ENCODE measurements at places on chromosomes 4 and X.

GRCh38 chr4:2937146-2937857 lies 25.9 kb downstream of the NOP14 start:
- DNase-seq = no peak

- DNase-seq = no peak
Observed at GRCh38 chr4:184453365-184454160, 20.8 kb downstream of the IRF2 start.

DNA sequence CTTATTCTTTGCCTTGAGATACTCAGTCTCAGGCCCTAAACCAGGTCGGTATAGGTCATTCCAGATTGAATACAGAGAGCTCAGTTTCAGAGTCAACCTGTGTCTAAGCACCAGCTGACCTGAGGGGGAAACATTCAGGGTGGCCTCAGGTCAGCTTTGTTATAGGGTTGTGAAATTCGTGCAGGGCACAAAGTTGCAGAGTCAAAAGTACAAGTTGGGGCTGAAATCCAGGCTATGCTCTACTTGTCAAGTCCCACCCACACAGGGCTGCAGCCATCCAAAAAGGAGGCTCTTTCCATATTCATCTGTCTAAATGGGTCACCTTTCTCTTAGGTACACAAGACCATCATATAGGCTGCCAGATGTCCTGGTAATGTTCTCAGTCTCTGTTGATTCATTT lies 89.7 kb downstream of the ITIH6 start:
- DNase-seq = no peak

GRCh38 chr4:153204728-153205648 lies 745 bp downstream of the TRIM2 start:
- no peak for DNase-seq

DNA sequence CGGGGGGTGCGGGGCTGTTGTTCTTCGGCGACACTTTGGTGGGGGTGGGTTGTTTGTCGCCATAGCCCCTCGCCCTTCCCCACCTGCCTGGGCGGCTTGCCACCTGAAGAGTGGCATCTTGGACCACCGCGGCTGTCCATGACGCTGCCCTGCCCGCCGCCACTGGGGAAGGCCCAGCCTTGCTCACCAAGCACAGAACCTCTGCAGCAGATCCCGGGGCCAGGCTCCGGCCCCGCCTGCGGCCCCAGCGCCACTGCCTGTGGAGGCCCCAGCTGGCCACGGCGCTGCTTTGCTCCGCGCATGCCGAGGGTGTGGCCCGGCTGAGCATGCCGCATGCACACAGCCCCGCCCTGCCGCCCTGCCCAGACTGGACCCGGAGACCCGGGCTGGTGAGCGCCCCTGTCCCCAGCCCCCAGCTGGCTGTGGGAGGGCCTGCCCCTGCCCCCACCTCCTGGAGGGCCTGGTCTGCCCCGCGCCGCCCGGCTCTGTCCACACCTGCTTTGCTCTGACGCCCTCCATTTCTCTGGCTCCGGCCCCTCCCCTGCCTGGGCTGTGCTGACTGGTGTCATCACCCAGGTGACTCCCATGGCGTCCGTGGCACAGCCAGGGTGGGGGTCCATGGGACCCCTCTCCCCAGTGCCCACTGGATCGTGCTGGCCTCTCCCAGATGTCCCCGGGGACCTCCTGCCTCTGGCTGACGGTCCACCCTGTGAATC lies 5.3 kb downstream of the NAT8L start:
- no peak for DNase-seq

DNA sequence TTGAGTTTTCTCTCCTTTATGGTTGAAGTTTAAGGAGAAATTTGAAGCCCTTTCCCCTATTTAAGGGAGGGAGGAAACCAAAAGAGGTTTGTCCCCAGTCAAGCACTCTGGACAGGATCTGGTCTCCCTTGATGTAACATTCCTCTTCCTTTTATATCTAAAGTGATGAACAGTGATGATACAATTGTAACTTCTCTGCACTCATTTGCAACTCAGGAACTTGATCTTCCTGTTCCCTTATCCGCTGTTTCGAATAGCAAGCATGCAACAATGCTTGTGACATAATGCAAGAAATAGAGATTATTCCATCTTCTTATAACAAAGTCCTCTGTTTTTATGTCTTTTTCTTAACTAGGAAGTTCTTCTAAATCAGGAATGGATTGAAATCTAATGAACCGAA lies 18.3 kb downstream of the ALPK1 start:
- no peak for DNase-seq

- DNase-seq = no peak
Observed at GRCh38 chr4:182489607-182490006, 246.4 kb downstream of the TENM3 start.

DNA sequence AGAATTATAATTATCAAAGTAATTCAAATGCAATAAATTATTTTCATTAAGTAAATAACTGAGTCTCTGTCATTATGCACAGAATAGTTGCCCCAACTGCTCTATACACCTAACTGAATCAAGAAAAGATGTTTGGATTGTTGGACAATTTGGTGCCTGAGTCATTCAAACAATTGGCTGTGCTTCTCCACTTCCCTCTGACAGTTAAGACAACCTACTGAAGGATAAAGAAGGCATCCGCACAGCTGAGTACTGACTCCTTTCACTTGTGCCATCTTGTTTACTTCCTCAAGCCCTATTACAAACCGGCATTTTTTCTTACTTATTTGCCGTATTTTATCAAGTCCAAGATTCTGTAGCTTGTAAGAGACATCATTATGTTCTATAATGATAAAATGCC lies 110.6 kb upstream of the C1QTNF7 start:
- DNase-seq = no peak

DNA sequence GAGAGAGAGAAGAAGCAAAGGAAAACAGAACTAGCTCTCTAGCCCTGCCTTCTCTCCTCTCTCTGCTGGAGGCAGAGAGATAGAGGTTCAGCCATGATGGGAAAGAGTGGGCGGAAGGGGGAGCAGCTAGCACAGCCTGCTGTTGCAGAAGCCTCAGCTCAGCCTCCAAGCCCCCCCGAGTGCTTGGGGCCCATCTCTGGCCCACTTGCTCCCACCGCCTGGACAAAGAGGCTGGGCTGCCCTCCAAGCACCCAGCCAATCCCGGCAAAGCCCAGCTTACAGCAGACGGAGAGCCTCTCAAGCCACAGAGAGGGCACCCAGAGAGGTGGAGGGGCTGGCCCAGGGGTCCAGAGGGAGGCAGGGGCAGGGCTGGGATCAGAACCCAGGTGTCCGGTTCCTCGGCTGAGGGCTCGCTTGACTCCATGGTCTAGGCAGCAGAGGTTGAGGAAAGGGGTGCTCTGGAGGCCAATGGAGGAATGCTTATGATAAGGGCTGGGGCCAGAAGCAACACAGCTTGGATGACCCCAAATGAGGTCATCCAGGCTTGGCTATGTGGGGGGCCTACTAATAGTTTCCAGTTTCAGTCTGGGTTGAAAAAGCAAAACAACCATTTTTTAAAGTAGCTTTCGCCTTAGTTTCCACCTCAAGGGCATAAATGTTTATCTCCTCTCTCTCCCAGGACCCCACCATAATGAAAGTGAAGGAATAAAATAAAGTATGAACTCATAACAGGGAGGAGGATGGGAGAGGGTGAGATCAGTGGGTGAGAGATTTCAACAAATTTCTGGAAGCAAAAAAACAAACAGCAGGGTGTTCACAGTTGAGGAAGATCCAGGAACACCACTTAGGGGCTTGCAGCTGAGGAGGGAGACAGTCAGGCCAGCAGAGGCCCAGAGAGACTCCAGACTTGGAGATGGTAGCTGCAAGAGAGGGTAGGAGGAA lies 24.9 kb upstream of the IQSEC2 start:
- DNase-seq = no peak

DNA sequence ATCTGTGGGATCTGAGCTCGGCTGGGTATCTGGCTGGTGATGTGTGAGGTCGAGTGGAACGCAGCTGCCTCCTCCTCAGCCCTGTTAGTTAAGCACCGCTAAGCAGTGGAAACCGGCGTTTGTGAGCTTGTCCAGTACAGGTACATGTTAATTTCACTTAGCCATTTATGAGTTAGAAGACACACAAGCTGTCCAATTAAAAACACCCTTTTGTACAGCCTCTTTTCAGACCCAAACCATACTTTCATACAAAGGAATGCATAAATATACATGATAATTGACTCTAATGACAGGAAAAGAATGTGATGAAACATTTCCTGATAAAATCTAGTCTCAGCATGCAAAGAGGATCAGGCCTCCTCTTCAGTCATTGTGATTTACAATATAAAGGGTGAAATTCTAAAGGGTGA lies 163.6 kb upstream of the FAT1 start:
- no peak for DNase-seq

DNA sequence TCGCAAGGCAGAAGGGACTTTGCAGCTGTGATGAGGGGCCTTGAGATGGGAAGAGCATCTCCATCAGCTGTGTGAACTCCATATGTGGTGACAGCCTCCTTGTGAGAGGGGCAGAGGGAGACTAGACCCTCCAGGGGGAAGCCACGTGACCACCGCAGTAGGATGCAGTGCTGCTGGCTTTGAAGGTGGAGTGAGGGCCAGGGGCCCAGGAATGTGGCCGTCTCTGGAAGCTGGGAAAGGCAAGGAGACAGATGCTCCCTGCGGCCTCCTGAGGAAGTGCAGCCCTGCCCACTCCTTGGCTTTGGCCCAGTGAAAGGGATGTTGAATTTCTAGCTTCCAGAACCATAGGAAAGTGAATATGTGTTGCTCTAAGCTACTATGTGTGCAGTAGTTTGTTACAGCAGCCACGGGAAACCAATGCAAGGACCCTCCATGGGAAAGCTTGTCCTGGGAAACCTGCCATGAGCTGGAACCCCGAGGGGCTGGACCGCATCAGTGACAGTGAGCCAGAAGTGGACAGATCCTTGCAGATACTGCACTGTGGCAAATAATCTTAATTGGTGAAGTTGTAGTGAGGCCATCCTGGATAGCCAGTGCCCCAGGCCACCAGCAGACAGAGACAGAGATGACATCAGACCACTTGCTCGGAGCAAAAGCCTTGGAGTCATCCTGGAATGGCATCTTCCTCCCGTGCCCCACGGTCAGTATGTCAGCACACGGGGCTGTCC lies 35.4 kb upstream of the SORCS2 start:
- no peak for DNase-seq

- DNase-seq = no peak
Observed at GRCh38 chrX:134365904-134366303, 94.1 kb upstream of the HPRT1 start.

DNA sequence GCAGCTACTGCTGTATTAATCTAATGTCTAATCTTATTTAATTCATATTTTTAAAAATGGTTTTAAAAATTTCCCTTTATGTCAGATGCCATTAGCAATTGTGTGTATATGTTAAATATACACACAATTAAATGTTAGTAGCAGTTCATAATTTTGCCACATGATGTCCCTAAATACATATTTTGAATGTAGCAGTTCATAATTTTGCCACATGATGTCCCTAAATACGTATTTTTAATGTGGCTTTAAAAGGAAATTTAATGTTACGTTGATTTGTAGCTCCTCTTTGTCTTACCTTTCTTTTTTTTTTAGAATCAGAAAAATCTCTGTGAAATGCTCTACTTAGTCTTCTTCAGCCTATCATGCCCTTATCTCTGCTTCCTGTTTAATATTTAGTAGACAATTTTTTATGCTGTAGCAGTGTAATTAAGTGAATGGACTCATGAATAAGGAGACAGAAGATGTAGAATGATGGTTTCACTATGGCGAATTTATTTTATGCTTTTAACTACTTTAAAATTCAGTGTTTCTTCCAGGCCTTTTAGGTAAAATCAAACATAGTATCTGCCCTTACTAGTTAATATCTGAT lies 26.1 kb downstream of the RBM46 start:
- no peak for DNase-seq

DNA sequence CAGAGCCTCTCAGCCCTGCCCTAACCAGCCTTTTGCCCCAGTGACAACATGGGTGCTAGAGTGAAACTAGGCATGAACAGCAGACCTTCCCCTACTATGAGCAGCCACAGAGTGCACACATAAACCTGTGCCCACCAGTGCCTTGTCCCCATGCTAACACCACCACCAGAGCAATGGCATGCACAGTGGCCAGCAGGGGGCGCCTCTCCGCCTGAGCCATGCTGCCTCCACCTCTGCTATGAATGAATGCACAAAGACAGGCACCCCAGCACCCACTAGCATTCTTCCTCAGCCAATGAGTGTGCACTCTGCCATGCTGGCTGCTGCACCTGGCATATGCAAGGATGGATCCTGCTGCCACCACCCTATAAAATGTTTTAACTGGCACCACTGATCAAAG lies 286.9 kb upstream of the FGF16 start:
- no peak for DNase-seq

- no peak for DNase-seq
Observed at GRCh38 chr4:102089850-102090621, 255.2 kb downstream of the SLC39A8 start.

GRCh38 chrX:30504309-30504708 lies 73.3 kb downstream of the TASL start:
- DNase-seq = no peak

- no peak for DNase-seq
Observed at GRCh38 chr4:77047037-77047436, 28.8 kb downstream of the CCNI start.

GRCh38 chr4:17546678-17547077 lies 30.3 kb upstream of the LAP3 start:
- no peak for DNase-seq

GRCh38 chr4:30495251-30495650 lies 224.9 kb upstream of the PCDH7 start:
- DNase-seq = no peak

- no peak for DNase-seq
Observed at GRCh38 chrX:66004928-66005829, 34.7 kb downstream of the VSIG4 start.

DNA sequence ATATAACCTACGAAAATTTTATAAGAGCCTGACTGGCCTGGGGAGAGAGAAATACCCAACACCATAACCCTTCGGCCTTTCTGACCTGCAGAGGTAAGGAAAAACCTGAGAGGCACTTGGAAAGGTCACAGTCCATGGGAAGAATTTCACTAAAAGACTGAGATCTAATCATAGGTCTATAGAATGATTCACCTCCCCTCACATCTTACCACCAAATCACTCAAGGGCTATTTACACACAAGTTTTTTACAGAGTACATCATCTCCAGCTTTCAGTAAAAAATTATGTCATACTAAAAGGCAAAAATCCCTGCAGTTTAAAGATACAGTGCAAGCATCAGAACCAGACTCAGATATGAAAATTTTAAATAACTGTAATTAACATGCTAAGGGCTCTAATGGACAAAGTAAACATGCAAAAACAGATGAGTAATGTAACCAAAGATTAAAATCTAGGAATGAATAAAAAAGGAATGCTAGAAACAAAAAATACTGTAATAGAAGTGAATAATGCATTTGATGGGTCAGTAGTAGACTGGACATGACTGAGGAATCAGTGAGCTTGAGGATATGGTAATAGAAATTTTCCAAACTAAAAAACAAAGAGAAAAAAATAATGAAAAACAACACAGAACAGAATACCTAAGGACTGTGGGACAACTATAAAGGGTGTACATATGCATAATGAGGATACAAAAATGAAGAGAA lies 32.1 kb upstream of the SLC16A2 start:
- no peak for DNase-seq

GRCh38 chrX:39688576-39689375 lies 409.0 kb downstream of the BCOR start:
- DNase-seq = no peak

GRCh38 chrX:95290455-95290854 lies 1394.2 kb upstream of the DIAPH2 start:
- no peak for DNase-seq

All from stimulated activated CD8-positive, alpha-beta memory T cell treated with anti-CD3 and anti-CD28 coated beads, Interleukin-7, amount 100 ng/mL, for 24 hours (primary cell).